ENCODE measurements at places on chromosomes 16 and 17.

DNA sequence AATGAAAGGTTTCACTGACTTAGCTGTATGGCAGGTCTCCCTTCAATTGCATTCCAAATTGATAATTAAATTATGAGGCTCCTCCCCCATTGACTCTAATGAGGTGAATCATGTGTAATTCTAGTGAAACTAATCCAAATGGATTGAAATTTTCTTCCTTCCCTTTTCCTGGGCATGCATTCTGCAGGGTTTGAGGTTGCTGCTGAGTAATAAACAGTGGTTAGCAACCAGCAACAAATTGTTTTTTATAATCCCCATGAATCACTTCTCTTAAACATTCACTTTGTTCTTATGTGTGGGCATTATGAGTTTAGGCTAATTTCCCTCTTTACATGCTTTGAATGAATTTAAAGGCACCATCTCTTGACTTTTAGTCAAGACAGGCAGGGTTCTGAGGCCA lies 43.4 kb downstream of the MYOCD start:
- no peak for DNase-seq

DNA sequence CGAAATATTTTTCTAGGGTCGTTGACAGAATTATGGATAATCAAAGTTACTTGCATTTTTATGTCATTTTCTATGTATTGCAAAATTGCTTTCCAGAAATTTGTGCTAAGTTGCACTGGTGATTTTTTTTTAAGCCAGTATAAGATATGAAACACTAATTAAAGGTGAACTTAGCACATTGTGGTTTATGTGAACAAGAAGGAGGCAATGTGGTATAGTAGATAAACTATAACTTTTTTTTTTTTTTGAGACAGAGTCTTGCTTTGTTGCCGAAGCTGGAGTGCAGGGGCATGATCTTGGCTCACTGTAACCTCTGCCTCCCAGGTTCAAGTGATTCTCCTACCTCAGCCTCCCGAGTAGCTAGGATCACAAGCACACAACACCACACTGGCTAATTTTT lies 13.2 kb downstream of the DGKE start:
- DNase-seq = no peak

DNA sequence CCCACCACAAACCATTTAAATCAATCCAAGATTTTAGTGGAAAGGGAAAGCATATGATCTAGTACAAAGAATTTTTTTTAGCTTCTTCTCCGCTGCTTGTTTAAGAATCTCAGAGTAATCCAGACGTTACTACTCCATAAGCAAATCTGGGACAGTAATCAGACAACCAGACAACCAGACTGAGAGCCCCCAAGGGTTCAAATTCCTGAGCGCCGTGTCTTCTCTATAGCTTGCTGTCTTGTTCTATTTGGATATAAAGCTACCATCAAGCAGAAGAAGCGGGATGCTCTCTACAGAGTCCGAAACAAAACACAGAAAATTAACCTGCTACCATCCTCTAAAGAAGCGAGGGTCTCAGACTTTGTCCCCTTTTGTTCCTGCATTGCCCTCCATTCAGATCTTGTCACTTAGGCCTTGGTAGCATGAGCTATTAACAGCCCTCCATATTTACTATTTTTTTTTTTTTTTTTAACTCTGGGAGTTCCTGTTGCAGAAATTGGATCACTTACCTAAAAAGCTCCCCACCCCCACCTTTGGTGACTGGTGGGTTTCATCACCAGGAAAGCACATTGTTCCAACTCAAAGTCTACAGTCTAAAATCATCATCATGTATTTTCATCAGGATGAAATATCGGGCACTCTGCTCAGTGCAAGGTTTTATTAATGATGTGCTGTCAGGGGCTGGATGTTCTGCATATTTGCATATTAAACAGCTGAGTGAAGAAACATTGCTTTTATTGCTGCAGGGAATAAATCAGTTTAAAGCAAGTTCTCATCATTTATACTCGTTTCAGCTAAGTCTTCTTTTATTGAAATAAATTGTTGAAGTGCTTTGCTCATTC lies 576.7 kb downstream of the WWOX start:
- no peak for DNase-seq

- DNase-seq = no peak
Measured at GRCh38 chr16:445566-445965, 20.1 kb downstream of the RAB11FIP3 start.

DNA sequence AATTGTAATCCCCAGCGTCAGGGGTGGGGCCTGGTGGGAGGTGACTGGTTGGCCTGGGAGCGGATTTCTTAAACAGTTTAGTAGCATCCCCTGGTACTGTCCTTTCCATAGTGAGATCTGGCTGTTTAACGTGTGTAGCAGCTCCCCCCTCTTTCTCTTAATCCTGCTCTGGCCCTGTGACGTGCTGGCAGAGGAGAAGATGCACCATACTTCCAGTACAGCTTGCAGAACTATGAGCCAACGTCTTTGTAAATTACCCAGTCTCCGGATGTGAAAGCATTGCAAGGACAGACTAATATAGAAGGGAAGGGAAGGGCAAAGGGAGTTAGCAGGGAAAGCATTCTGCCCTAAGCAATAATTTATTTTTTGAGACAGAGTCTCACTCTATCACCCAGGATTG lies 83.9 kb downstream of the RMI2 start:
- no peak for DNase-seq

GRCh38 chr17:20234276-20234675 lies 225.1 kb downstream of the SPECC1 start:
- DNase-seq = peak; percentile 24
